ENCODE measurements at places on chromosomes 3 and 15.

DNA sequence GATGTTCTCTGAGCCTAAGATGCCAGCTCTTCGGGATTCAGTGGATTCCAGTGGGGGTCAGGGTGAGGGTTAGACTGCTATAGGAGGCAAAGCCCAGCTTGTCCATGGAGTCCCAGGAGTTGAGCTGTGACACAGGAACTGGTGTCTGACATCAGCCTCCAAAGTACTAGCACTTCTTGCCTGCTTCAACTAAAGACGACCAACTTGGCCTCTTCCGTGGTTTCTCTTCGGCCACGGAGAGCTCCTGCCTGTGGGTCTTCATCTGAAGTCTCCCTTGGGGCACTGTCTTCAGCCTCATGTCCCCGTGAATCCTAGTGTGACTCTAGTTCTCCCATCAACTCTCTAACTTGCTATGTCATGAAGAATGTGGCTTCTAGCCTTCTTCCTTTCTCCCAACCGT is 12.8 kb upstream of the ACAN start:
- no peak for DNase-seq

DNA sequence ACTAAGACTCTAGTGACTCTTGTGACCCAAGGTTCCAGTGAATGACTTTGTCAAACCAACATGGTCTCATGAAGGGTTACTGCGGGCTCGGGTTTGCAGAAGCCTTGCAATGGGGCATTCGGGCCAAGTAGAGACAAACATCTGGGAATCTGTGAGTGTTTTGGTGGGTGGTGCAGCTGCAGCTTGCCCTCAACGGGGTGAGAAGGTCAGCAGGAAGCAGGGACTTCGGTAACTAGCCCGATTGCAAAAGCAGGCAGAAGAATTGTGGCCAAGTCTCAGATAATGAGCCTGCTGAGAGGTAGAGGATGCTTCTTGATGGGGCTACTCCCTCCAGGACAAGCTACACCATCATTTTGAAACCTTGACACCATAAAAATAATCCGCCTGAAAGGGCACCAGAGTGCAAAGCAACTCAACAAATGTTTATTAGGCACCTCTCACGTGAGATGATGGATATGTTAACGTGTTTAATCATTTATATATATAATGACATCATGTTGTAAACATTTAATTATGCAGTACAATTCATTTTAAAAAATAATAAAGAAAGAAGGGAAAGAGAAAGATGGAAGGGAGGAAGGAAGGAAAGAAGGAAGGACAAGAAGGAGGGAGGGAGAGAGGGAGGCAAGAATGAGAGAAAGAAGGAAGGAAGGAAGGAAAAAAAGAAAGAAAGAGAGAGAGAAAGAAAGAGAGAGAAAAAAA is 263.9 kb upstream of the IGF1R start:
- DNase-seq: no peak

DNA sequence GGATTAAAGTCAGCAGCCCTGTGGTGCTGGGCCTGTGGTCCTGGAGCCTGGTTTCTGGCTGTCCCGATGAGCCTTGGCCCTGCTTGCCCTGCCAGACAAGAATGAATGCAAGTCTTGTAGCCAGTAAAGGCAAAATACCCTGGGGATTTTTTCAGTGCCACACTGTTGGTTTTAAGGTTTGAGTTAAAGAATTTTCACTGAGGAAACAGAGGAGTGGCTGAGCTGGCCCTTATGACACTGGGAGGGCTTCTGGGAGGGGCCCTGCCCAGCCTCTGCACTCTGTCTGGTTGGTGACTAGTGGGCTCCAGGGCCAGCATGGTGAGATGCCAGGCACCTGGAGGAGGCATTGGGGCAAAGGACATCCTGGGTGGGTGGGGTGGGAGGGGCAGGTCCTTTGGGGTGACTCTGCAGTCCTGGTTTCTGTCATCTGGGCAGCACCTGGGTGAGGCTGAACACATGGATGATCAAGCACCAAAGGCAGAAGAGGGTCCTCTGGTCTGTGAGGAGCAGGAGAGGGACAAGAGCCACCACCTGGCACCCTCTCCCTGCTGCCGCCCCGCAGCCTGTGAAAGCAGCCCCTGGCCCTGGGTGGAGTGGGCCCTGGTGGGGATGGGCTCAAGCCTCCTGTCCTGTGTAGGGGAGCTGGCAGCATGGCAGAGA is 12.5 kb upstream of the PLA2G4E start:
- DNase-seq: no peak

DNA sequence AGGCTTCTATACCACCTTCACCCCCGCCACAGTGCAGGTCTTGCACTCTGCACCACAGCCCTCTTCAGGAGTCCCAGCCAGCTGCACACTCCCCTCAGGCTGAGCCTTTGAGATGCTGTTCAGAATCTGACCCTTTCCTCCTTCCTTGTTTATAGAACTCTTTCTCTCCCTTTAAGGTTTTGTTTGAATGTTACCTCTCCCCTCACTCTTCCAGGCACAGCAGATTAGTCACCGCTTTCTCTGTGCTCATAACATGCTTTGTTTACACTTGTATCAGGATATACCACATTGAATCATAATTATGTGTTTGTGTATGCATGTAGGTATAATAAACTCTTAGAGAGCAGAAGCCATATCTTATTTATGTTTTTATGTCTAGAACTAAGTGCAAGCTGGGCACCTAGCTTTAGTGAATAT is 168.4 kb upstream of the BCL6 start:
- no peak for DNase-seq

DNA sequence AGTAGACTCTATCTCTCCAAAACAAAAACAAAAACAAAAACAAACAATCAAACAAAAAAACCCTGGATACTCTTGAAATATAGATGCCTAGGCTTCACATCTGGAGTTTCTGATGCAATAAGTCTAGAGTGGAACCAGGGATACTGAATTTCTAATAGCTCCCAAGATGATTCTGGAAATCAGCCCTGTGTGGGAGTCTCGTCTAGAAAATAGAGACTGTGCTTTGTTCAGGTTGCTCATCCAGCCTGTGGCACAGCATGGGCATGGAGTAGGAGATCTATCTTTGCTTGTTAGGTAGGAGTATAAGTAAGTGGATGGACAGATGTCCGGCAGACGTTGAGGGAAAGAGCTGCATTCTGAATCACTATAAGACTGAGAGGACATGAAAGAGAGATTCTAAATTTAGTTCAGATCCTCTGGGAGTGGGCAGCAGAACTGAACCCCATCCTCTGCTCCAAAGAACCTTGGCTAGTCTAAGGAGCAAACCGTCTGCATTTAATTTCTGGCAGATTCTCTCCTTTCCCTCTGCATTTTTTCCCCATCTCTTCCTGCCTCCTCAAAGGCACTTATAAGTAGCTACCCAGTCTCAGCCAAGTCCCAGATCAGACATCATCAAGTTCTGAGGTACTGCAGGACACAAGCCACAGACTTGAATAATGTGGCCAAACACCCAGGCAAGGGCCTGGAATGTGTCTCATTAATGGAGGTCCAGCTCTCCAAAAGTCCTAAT is 92.6 kb upstream of the STRIT1 start:
- DNase-seq: peak; percentile 40

DNA sequence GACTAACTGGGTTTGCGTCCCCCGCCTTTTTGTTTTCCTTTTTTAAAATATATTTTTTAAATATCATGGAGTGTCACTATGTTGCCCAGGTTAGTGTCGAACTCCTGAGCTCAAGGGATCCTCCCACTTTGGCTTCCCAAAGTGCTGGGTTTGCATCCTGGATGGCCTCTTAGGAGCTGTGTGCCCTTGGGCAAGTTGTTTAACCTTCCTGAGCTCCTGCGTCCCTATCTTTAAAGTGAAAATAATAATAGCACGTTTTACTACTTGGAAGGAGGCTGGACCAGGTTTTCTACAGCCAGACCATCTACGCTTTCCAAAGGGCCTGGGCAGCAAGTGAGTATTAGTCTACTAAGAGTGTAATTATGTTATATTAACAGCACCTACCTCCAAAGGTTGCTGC is 44.2 kb upstream of the RNU6-1 start:
- DNase-seq: no peak

GRCh38 chr15:51237816-51238215 is 100.6 kb downstream of the CYP19A1 start:
- DNase-seq: no peak

GRCh38 chr3:30835667-30836066 is 58.8 kb downstream of the GADL1 start:
- DNase-seq: no peak

DNA sequence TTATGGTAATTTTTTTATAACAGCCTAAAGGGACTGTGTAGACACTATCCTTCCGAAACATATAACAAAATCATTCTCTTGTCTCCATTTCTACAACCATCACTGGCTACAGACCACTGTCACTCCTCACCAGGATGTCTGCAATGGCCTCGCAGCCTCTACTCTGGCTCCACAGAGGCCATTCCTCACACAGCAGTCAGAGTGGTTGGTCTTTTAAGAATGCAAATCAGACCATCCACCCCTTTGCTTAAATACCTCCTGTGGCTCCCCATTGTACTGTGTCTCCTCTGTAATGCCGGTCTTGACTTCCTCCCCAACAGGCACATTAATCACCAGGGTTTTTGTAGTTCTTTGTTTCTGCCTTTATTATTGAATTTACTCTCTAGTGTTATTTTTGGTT is 344.8 kb downstream of the ERC2 start:
- DNase-seq: no peak

DNA sequence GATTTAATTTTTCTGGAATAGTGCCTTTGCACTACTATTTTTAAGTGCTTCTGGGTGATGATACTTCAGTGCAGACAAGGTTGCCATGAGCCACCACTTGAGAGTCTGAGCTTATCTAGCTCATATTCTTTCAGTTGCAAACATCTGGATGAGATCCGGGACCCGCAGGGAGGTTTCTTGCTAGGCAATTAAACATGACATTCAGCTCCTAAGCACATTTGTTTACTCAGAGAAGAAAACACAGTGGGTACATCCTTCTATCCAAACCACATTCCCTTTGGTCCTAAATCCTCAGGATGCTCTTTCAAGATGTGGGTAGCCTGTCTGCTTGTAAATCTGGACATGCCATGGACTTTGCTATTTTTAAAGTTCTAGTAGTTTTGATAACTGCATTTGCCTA is 12.0 kb downstream of the PLSCR1 start:
- no peak for DNase-seq

- no peak for DNase-seq
These were observed 21.3 kb upstream of the SEC62 start for GRCh38 chr3:169945313-169945712.

DNA sequence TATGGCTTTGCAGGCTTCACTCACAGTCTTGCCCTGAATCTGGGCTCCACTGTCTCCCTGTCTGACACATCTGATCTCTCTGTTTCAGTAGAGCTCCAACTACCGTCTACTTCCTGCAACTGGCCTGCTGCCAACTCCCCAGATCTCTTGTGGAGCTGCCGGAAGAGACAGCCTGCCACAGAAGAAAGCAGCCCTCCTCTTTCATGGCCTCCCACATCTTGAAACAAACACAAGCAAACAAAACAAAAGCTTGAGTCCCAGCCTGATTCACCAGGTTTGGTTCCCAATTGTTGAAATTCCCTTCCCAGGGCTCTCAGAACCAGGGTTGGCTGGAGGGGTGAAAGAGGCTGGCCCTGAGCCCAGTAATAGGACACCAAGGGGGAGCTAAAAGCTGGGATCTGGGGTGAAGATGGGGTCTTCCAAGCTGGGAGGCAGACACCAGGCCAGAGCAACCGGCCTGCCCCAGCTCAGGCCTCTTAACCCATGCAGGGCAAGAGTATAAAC is 55.3 kb upstream of the CA12 start:
- DNase-seq: peak; percentile 85

- DNase-seq: no peak
These were observed 17.6 kb downstream of the ACAD11 start for GRCh38 chr3:132641837-132642538.

- peak; percentile 19 for DNase-seq
These were observed 43.4 kb downstream of the SEMA3G start for GRCh38 chr3:52401551-52401950.

- no peak for DNase-seq
These were observed 14.0 kb downstream of the TMEM158 start for GRCh38 chr3:45212095-45212468.

DNA sequence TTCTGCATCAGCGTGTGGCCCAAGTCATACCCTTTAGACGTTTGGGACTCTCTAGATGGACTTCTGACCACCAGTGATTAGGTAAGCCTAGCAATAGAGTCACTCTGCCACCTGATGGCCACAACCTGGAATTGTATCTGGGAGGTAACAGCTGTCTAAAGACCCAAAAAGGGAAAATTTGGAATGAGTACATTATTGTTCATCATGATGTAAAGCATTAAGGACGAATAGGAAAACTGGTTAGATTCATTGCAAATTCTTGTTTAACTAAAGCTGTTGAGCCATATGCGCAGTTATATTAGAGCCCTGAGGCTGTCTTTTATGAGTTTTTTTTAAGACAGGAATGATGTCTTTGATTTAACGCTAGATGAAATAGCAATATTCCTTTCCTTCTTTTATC is 63.6 kb downstream of the FAM81A start:
- no peak for DNase-seq

DNA sequence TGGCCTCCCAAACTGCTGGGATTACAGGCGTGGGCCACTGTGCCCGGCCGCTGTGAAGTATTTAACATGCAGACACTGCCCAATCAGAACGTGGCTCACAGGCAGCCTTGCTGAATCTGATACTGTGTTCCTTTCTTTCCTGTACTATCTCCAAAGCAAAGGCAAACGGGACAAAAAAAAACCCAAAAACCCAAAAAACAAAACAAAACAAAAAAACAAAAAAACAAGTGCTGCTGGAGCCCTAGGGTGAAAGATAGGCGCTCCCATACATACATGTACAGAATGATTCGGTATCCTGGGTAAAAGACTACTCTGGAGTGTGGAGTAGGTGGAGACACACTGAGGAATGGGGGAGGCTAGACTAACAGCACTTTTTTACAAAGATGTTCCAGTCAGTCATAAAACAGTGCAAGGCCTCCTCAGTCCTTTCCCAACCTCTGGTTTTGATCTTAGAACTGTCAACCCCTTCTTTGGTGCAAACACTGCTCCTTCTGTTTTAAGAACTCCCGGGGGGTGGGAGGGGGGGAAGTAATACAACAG is 7.7 kb upstream of the MAP1A start:
- no peak for DNase-seq

- DNase-seq: no peak
These were observed 127.8 kb downstream of the CHDH start for GRCh38 chr3:53718462-53718861.

- no peak for DNase-seq
These were observed 75.0 kb upstream of the MBNL1 start for GRCh38 chr3:152193673-152194267.

- no peak for DNase-seq
These were observed 65.3 kb upstream of the FLNB start for GRCh38 chr3:57942872-57943283.

DNA sequence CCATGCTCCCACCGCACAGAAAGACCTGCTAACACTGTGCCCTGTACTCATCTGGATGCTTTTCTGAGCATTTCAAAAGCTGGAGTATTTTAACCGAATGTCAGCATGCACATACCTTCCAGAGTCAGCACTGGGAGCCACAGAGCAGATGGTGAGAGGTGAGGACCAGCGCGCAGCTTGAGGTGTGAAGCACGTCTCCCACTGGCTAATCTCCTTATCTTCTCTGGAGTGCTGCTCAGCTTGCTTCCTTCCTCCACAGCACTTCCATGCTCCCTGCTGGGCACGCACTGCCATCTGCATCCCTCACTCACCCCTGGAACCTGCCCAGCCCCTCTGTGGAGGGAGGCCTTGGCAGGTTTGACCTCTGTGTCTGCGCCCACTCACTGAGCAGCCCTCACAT is at the start of gene GNB5:
GNB5 (minus strand) TSS at position 186 of the 400 bp plus-strand sequence. CDS start 6,716 bp downstream, outside the sequence.
- DNase-seq: no peak

GRCh38 chr15:50051811-50052419 is 67.1 kb downstream of the ATP8B4 start:
- peak; percentile 73 for DNase-seq
